ENCODE measurements at places on chromosomes 12 and 14.

GRCh38 chr12:68595241-68595640, 15.5 kb upstream of the RAP1B start:
- no peak for DNase-seq

- DNase-seq, result no peak
Observed at GRCh38 chr14:68695326-68695768, 97.5 kb downstream of the ZFP36L1 start.

- peak; percentile 82 for DNase-seq
Observed at GRCh38 chr14:99654235-99654985, 9.5 kb downstream of the HHIPL1 start.

- DNase-seq, result no peak
Observed at GRCh38 chr12:41966001-41966400, 178.7 kb downstream of the GXYLT1 start.

GRCh38 chr12:110578694-110579534, 4.2 kb downstream of the PPTC7 start:
- no peak for DNase-seq

- no peak for DNase-seq
Observed at GRCh38 chr12:5257763-5258495, 174.0 kb upstream of the NTF3 start.

DNA sequence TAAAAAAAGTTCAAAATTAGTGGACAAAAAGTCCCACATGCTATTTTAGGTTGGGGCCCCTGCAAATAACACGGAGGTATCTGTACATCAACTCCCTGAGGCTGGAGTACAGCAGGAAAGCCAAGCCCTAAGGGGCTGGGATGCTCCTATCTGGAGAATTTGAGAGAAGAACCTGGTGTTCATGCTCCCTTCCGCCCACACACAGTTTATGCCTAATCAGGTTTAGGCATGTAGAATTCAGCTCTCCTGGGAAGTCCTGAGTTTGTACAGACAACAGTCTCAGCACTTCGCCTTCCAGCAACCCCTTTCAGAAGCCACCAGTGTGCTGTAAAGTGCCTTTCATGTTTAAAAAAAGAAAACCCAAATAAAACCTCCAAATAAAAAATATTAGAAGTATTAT, 237.3 kb upstream of the GRIP1 start:
- DNase-seq, result no peak

DNA sequence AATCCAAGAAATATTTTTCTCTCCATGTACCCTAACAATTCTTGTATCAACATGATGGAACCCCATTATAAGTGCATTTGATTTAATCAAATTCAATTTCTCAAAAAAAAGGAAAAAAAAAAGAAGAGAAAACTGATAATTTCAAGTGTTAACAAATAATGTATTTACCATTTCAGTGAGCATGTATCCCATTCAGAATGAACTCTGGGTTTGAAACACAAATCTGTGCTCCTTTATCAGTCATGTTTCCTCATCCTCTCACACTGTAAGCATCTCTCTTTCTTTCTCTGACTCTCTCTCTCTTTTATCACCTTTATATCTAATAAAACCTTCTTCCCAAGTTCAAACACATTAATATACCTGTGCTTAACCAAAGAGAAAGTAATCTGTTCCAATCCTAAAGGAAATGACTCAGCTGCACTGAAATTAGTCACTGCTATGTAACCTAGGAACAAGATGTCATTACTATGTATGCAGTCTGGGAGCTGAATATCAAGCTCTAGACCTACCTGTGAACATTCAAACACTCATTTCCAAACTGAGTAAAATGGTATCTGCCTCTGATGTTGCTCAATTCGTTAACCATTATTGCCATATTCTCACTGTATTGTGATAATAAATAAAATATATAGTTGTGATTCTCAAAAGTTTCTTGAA, 135.0 kb upstream of the LRIG3 start:
- no peak for DNase-seq

DNA sequence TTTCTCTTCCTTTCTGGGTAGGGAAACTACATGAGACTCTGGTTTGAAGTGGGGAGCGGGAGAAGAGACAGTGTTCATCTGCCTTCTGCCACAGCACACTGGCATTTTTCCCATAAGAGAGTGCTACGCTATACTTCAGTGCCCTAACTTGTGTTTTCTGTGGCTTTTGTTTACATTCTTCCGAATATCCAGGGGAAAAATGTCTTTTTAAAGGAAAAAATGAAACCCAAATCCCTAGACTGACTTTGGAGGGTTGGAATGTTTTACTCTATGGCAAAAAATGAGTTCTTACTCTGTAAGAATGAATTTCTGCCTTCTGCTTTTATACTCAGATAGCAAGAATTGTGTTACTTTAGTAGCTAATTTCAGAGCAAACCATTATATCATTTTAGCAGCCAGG, 88.1 kb upstream of the TMEM263 start:
- no peak for DNase-seq

DNA sequence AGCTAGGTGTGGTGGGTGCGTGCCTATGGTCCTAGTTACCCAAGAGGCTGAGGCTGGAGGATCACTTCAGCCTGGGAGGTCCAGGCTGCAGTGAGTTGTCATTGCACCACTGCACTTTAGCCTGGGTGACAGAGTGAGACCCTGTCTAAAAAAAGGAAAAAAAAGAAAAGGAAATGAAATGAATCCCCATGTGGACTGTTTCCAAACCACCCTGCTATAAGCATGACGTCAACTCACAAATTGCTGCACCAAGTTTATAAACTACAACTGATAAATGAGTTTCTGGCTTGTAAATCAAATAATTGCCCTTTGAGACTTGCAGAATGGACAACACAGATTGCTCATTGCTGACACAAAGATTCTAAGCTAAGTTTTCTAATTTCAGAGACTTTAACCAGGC, 51.0 kb upstream of the STK38L start:
- DNase-seq, result no peak

DNA sequence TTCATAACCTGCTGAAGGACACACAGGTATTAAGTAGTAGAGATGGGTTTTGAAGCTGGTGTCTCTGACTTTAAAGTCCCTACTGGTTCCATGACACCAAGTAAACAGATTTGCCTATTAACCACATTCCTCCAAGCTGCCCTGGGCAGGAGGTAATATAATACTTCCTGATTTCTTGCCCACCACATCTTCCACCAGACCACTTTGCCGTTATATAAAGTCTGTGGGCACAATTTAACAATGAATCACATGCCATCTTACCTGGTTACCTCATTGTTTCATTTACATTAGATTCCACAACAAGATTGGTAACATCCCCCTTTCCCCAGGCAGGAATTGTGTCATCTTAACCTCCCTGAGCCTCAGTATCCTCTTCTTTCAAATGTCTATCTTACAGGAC, 900 bp upstream of the LRRC23 start:
- DNase-seq, result no peak

GRCh38 chr14:50719911-50720759, 52.0 kb upstream of the SAV1 start:
- no peak for DNase-seq

GRCh38 chr12:113136128-113136989, 798 bp upstream of the RASAL1 start:
- no peak for DNase-seq

DNA sequence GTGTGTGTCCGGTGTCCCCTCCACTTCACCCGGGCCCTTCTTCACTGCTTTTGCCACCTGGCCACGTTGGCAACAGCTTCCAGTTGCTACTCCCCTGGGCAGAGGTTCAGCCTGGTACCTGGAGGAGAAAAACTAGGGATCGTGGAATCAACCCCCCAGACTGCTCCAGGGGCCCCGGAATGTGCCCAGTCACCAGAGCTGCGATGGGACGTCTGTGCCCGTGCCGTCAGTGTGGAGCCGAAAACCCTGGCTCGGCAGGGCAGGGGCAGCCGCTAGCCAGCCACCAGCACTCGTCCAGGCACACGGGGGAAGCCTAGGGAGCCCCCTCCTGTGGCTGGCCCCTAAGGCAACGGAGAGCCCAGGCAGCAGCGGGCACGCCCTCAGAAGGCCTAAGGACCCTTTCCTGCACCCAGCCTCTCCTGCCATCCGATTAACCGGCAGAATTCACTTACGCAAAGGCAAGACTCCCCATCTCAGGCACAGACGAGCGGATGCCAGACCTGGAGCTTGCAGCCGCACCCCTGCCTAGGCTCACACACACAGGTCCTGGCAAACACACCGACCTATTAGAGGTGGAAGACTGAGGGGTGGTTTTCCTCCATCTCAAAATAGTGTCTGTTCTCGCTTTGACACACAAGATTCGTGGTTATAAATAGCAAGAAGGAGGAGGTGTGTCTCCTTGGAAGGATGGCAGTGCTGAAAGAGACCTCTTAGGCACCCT, 62.6 kb downstream of the FBXL14 start:
- DNase-seq, result no peak

All from D341Med (cell line).